Hematopoietic multipotent progenitor cell treated with erythropoietin and hydrocortisone succinate and interleukin-3 and kit ligand, for 15 days (in vitro differentiated cells): ENCODE measurements at places on chromosomes 16 and 17.
A peak's percentile ranks its signal among the peaks of the same experiment; 100 is the strongest.

DNA sequence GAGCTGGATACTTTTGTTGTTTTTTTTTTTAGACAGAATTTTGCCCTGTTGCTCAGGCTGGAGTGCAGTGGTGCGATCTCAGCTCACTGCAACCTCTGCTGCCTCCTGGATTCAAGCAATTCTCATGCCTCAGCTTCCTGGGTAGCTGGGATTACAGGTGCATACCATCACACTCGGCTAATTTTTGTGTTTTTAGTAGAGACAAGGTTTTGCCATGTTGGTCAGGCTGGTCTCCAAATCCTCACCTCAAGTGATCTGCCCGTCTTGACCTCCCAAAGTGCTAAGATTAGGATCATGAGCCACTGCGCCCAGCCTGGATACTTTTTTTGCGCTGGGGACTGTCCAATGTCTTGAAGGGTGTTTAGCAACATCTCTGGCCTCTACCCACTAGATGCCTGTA lies 32.6 kb upstream of the XYLT1 start:
- DNase-seq: no peak

- peak; percentile 54 for DNase-seq
Observed at GRCh38 chr17:11644265-11645212, 46.3 kb downstream of the DNAH9 start.

GRCh38 chr16:60279061-60279665 lies 1545.0 kb upstream of the GOT2 start:
- DNase-seq: no peak

DNA sequence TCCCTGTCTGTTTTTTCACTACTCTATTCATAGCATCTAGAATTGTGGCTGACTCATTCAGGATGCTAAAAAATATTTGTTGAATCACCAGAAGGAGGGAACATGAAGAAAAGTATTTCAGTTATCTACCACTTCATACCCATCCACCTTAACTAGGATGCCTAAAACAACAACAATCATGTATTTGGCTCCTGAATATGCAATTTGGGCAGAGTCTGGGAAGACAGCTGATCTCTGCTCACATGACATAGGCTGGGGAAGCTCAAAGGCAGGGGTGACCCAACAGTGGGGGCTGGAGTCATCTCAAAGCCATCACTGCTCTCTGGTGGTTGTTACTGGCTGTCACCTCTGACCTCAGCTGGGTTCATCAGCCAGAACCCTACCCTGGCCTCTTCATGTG lies 80.1 kb upstream of the RPL38 start:
- DNase-seq: no peak

DNA sequence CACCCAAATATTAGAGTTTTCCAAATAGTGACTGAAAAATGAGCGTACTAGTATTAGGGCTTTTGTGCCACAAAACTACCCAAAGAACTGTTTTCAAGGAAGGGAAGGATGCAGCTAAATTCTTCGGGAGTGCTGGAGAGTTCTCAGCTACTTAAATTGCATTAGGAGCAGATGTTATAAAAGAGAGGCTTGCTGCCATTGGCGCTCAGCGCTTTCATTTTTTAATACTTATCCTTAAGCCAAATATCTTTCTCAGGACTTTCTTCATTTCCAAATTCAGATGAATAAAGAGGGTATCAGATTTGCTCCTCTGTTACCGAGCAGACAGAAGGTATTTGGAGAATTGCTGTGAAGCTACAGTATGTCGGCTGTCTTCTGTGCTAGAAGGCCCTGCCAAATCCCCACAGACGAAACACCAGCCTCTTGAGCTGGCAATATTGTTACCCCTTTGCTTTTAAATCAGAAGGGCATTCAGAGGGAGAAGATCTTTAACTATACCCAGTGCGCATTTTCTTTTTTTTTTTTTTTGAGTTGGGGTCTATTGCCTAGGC lies 47.2 kb upstream of the CLEC18A start:
- no peak for DNase-seq

DNA sequence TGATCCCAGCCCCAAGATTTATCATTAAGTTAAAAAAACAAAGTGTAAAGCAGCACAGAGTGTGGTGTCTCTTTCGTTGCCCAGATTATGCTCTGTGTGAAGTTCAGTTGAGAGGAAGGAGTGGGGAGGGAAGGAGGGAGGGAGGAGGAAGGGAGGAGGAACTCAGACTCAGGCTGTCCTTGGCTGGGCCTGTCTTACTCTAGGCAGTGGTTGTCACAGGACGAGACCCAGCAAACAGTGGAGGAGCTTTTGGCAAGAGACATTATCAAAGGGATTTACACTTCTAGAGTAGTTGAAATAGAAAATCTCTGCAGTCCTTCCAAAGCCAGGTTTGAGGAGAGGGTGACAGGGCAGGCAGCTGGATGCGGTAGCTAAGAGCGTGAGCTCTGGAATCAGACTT lies 27.8 kb downstream of the KNOP1 start:
- no peak for DNase-seq

- DNase-seq: no peak
Observed at GRCh38 chr17:17151541-17151940, 54.6 kb downstream of the PLD6 start.

DNA sequence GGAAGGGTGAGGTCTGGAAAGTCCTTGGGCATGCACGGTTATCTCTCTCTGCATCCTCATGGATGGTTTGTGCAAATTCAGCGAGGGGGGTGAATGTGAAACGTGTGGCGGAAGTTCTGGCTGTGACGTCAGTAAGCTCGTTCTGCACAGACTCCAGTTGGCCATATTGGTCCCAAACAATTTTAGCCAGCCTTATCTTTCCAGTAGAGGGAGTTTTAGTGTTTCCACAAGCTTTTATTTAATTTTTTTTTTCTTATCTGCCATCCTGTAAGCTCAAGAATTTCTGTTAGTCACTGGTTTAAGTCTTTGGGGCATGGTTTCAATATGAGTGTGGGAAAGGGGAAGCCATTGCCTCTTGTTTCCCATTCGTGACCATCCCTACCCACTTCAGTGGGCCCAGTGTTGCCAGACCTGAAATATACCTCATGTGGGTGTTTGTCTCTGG lies 39.0 kb downstream of the HLF start:
- no peak for DNase-seq

- no peak for DNase-seq
Observed at GRCh38 chr17:17868641-17869522, 32.1 kb upstream of the SREBF1 start.

- DNase-seq: no peak
Observed at GRCh38 chr17:19363114-19363438, 553 bp upstream of the B9D1 start.

GRCh38 chr17:63783522-63783921 lies 9.6 kb downstream of the DDX42 start:
- no peak for DNase-seq
